ENCODE measurements at places on chromosomes 1 and 21. TPM values are rescaled to one million over a fixed set of nuclear protein-coding genes. Genes with fewer than 3 reads are reported as not detected.

The HFM1 gene
- polyA plus RNA-seq: 0.04 TPM

The SAMD13 gene
- polyA plus RNA-seq: 0.99 TPM

The IFI6 gene
- polyA plus RNA-seq: 26.8 TPM

The PADI2 gene
- polyA plus RNA-seq: not detected

The CNN3 gene
- polyA plus RNA-seq: 374 TPM

The FASLG gene
- polyA plus RNA-seq: not detected

DNA sequence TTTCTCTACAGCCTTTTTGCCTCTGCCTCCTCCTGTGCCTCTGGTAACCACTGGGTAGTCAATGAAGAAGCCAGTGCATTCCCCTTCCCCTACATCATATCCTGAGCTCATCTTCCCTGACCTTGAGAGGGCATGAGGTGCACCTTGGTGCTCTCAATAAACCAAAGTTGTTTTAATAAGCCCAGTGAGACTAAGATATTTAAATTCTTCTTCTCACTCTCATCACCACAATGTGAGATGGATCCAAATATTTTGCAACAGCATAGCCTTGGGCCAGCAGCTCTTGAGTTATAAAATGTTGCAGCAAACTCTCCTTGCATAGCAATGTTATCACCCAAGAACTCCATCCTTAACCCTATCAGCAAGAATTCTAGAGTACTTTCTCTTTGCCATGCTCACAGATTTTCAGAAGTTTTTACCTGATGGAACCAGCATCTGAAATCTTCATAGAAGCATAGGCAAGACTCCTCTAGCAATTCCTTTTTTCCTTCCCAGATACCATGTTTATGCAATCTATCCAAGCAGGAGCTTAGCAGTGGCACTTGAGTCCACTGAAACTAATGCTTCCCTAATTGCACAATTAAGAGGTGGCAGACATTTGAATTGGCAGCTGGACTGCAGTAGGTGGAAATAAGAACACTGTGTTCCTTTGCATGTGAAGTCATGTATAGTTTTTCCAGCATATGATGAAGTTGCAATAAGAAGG, 36.8 kb downstream of the CDC7 start:
- peak; percentile 65 for DNase-seq

DNA sequence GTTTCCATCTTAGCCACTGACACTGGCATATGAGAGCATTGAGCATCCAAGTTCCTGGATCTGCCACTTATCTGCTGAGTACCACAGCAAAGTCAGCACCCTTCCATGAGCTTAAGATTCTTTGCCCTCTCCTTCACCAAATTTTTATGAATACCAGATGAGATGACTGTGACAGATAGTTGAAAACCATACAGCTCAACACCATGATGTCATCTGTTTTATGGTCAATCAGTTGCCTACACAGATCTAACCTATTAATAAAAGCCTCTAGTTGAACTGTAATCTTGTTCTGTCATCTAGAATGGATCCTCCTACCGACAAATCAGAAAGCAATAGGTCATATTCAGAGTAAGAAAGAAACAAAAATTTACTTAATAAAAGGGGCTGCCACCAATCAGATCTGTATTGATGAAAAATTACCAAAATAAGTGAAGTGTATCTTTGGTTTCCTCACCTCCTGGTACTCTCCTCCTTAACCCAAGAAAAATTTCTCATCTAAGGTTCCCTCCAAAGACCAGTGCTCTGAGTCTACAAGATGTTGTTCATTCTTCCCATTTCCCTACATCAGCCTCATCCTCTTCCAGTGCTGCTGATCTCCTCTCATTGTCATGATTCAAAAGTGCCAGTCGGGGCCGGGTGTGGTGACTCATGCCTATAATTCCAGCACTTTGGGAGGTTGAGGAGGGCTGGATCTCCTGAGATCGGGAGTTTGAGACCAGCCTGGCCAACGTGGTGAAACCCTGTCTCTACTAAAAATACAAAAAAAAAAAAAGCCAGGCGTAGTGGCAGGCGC, 138.8 kb upstream of the CTTNBP2NL start:
- no peak for DNase-seq

GRCh38 chr1:33234588-33234990, 21.7 kb upstream of the ZNF362 start:
- DNase-seq: no peak

- no peak for DNase-seq
Measured at GRCh38 chr1:151716771-151717631, at the start of gene CELF3. TSS of gene CELF3 (minus strand) at chr1:151716803. CDS start at chr1:151716020, 783 bp downstream.

- DNase-seq: no peak
Measured at GRCh38 chr1:239725933-239726332, 339.6 kb downstream of the CHRM3 start.

Measured in AG04450 (cell line).